ENCODE measurements at places on chromosomes 16 and 17.

DNA sequence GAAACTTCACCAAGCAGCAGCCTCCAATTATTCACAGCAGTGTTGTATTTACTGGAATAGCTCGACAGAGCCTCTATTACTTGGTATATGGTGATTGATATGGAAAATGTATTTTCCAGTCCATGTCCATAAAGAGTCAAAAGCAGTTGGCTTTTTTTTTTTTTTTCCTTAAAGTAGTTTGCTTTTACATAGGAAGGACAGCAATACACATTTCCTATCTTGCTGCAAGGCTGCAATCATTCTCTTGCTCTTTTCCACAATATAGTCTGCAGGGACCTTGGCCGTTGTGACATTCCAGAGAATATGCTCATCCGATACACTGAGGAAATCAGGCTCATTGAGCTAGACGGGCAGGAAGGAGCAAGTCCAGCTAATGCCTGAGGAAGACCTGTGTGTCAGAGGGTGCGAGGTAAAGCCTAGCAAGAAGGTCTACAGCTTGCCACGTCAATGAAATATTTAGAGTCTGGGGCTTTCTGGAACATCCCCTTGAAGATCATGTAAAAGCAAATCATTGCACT lies 131.1 kb downstream of the ENGASE start:
- DNase-seq: no peak

GRCh38 chr17:41492771-41493170 lies 3.1 kb upstream of the KRT36 start:
- DNase-seq: no peak

GRCh38 chr16:86297866-86298757 lies 212.2 kb upstream of the FOXF1 start:
- DNase-seq: no peak

- no peak for DNase-seq
These were observed 253.9 kb downstream of the SLC39A11 start for GRCh38 chr17:72838581-72838980.

- no peak for DNase-seq
These were observed 1.5 kb downstream of the THOC6 start for GRCh38 chr16:3025032-3026002.

DNA sequence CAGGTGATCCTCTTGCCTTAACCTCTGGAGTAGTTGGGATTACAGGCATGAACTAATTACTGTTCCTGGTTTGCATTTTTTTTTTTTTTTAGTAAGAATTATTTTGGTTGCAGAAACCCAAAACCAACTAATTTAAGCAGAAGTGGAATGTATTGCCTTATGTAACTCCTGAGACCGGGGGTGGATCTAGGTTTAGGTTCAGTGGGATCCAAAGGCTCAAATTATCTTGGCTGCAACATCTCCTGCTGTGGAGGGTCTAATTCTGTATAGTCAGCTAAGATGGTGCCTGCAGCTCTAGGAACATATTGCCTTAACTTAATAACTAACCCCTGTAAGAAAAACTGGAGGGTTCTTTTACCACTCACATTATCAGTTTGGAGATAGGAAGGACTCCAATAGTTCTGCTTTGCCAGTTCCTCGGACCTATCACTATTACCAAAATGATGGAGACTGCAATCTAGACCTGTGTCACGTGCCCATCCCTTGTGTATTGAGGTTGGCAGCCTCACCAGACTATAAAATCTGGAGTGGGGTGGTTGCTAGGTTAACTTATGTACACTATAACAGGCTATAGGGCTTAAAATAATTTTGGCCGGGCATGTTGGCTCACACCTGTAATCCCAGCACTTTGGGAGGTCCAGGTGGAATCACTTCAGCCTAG lies 8.5 kb downstream of the SNTB2 start:
- no peak for DNase-seq

DNA sequence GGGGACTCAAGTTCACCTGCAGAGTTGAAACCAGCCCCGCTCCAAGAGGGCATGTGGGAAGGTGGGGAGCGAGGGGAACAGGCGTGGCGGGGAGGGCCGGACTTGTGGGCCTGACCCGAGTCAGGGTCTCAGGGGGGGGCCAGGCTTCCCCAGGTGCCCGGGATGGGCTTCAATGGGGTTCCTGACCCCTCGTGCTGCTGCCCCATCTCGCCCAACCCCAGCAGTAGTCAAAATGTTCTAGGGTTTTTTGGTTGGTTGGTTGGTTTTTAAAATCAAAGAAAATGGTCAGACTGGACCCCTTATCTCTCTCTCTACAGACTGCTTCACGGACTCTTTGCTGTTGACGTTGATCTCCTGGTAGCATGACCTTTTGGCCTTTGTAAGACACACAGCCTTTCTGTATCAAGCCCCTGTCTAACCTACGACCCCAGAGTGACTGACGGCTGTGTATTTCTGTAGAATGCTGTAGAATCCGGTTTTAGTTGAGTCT lies 69.5 kb downstream of the AMFR start:
- no peak for DNase-seq

DNA sequence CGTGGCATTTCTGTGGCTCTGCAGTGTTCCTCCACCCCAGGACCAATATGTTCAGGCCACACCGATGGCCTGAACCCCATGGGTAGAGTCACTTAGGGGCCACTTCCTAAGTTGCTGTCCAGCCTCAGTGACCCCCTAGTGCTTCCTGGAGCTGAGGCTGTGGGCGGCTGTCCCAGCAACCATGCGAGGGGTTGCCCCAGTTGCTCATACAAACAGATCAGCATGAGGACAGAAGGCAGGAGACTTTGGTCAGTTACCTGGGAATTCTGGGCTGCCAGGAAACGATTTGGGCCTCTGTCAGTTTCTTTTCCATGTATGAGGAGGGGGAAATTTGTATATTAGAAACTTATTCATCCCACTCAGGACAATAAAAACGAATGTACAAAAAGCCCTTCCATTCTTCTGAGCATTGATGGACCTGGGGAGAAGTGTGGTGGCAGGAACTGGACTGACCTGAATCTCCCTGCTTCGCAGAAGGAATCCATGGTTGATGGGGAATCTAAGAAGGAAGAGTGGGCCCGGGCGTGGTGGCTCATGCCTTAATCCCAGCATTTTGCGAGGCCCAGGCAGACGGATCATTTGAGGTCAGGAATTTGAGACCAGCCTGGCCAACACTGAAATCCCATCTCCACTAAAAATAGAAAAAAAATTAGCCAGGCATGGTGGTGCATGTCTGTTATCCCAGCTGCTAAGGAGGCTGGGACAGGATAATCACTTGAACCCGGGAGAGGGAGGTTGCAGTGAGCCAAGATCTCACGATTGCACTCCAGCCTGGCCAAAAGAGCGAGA lies 4.9 kb upstream of the IL32 start:
- no peak for DNase-seq

GRCh38 chr16:15032547-15033308 lies 23.1 kb downstream of the NTAN1 start:
- DNase-seq: no peak

- DNase-seq: no peak
These were observed 56.1 kb downstream of the ACSM2B start for GRCh38 chr16:20520103-20520502.

- DNase-seq: no peak
These were observed 596 bp downstream of the MSL1 start for GRCh38 chr17:40122136-40122998.

All from activated gamma-delta T cell treated with anti-CD3 and anti-CD28 coated beads, Interleukin-2, amount 50 U/mL, for 16 hours (primary cell).